ENCODE measurements at places on chromosomes 11 and 22.
A peak's percentile ranks its signal among the peaks of the same experiment; 100 is the strongest.

- no peak for DNase-seq
Observed at GRCh38 chr11:9745411-9746211, 81.7 kb downstream of the SWAP70 start.

- DNase-seq = no peak
Observed at GRCh38 chr11:45473341-45473895, 187.3 kb upstream of the SYT13 start.

- no peak for DNase-seq
Observed at GRCh38 chr11:124519850-124520549, 23.5 kb downstream of the OR8B12 start.

DNA sequence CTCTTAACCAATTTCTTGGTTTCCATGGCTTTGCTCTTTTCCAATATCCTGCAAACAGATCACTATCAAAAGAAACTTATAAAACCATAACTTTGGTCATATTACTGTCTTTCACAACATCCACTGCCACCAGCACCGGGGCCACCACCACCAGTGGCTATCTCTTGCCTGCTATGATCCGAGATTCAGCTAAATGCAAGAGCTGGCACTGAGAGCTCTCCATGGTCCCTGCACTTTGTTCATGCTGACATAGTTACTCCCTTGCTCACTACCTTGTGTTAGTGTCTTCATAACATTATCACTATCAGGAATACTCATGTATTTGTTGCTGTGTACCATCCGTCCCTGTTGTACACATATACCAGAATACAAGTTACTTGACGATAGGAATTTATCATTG is 299.0 kb downstream of the ETS1 start:
- no peak for DNase-seq

DNA sequence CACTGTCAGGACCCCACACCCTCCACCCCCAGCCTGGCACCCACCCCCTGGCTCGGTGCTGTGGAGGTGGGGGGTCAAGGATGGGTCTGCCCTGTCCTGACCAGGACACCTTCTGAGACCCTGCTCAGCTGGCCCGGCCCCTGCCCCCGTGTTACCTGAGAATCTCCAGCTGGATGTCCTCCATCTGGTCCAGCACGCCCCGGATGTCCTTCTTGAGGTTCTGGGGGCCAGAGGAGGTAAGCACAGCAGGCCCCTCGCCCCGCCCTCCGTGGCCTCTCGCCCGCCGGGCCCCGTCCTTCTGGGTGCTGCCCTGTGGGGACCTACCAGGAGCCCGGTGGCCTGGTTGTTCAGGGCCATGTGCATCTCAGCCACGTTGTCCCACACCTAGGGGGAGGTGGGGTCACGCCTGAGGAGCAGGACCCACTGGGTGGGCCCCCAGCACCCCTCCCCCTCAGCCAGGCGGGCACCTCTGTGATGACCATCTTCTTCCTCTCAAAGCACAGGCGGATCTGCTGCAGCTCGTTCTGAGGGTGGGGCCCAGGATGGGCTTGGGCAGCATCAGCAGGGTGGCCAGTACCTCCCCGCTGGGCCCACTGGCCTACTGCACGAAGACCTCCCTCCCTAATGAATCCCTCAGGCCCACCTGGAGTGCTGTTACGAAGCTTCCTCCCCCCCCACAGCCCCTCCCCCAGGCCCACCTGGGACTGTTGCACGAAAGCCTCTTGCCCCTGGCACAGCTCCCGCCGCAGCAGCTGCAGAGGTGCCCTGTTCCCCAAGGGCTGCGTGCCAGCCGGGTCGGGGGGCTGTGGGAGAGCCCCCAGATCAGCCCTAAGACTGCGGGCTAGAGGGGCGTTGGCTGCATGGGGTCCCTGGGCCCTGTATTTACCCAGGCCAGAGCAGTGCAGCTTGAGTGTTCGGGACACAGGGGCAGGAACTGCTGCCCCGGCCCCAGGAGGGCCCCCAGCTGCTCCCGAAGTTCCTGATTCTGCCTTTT is 1.3 kb downstream of the CCDC188 start:
- no peak for DNase-seq

- DNase-seq = no peak
Observed at GRCh38 chr22:46460857-46461256, 76.6 kb downstream of the CELSR1 start.

GRCh38 chr11:20112291-20113148 is 47.8 kb downstream of the DBX1 start:
- peak; percentile 76 for DNase-seq

Data from hematopoietic multipotent progenitor cell treated with erythropoietin and hydrocortisone succinate and interleukin-3 and kit ligand, for 15 days (in vitro differentiated cells).